Central memory CD4-positive, alpha-beta T cell (primary cell): ENCODE measurements at places on chromosomes 4 and X.
A peak's percentile ranks its signal among the peaks of the same experiment; 100 is the strongest.

DNA sequence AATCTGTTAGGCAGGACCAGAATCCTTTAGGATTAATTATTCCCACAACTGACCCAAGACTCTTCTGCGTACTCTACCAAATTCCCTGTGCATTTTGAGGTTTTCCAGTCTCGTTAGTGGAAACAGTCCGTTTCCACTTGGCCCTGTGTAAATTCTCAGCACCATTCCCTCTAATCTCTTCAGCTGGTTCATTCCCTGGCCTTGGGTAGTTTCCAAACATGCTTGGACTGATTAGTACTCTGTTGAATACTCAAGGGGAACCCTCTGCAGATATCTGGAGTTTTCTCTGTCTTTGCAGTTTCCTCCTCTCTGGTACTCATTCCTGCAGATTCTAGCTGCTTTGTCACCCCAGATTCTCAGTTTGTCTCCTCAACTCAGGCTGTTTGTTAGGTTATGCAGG is 80.4 kb downstream of the ZFX start:
- no peak for DNase-seq

DNA sequence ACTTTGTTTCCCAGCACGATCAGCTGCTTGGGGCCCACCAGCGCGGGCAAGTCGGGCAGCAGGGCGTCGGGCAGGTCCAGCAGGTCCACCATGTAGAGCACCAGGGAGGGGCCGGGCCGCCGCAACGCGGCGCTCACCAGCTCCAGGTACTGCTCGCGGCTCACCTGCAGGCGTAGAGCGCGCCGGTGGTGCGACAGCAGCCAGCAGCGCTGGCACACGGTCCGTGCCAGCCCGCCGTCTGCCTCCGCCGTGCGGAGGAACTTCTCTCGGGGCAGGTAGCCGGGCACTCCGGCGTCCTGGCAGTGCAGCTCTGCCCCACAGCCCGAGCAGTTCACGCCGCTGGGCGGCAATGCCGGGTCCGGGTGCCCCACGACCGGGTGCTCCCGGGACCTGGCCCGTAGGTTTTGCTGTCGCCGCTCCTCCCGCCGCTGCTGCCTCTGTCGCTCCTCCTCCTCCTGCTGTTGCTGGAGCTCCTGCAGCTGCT is 527 bp downstream of the NOA1 start:
- peak; percentile 55 for DNase-seq

DNA sequence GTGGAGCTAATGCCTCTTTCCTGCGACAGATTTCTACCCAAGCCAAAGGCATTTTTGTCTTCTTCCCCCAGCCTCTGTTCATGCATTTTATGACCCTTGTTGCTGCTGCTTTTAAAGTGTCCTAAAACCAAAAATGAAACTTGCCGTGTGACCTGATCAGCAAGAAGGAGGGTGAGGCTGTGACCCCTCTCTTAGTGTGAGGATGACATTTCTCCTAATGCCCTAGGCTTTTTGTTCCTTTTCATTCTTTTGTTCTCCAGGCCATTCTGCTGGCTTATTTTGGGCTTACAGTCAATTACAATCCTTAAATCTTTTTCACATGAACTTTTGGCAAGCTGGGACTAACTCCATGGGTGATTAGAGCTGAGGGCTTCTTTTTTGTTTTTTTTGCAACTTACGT is 34.4 kb downstream of the PTTG2 start:
- no peak for DNase-seq

DNA sequence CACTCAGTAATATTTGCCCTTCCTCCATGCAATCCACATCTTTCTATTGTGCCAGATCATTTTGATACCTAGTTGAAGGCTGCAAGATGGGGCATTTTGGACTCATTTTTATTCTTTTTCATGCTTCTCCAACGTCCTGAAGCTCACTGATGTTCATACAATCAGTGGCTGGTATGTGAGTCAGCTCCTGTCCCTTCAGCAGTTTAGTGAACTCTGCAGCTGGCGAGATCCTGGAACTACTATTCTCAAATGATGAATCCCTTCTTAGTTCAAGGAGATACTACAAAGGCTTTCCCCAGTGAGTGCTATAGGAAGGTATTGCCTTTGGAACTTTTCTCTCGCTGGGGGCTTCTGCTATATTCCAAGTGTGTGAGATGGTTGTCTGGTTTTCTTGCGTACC is 9.6 kb upstream of the CCDC149 start:
- DNase-seq = no peak

GRCh38 chr4:97867557-97868091 is 275.7 kb downstream of the STPG2 start:
- DNase-seq = no peak
